ENCODE measurements at places on chromosomes 5 and 9.

- DNase-seq: no peak
These were observed 34.9 kb downstream of the DMRT1 start for GRCh38 chr9:876425-876824.

- DNase-seq: no peak
These were observed 7.1 kb downstream of the POU4F3 start for GRCh38 chr5:146345578-146346366.

- peak; percentile 60 for DNase-seq
These were observed 10.3 kb upstream of the ANKHD1 start for GRCh38 chr5:140391312-140391711.

DNA sequence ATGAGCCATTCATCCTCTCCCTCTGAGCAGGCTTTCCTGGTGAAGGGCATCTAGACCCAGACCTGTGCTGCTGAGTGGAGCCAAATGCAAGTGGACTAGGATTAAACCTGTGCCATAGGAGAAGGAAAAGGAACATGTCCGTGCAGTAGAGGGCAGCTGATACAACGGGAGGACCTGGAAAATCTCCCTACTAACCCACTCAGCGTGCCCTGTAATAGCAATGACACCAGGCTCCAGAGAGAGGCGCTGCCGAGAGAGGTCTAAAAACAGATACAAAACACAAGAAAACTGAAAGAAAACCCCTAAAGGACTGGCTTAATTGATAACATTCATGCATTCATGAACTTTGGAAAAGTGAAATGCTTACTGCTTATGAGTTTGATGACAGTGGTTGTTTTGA lies 60.8 kb downstream of the PFDN1 start:
- DNase-seq: no peak

DNA sequence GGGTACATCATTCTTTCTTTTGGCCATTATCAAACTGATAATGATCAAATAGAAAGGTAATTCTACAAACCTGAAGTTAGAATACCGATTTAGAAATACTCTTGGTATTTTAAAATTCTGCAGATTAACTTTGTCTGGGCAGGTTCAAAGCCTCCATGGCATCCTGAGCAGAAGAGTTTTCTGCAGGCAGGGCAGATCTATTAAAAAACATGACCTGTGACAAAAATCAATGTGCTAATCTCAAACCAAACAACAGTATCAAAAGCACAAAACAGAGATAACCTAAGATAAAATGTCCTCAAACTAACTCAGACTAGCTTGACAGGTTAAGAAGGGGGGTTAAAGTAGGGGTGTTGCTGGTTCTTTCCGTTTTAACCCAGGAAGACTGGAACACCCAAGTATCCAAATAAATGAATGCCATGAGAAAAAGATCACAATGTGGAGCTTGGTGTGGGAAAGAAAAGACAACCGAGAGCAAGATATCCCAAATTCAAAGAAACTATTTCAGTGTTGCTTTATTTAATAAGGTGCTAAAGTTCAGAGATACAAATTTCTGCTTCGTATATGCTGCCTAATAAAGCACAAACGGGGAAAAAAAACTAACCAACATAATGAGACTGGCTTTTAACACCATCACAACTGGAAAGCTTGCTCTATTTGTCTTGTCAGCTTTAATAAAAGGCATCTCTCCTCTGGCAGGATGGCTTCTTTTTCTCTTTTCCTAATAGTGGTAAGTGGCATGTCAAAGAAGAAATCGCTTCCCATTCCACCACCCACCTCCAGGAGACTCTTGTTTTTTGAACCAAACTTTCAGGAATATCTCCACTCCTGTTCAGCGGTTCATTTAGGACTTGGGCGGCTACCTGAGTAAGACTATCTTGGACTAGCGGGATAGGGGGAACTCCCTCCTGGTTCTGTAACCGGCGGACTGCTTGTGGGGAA lies 2.3 kb downstream of the EFNA5 start:
- DNase-seq: no peak

- DNase-seq: peak; percentile 55
These were observed 261.2 kb upstream of the ANKRD55 start for GRCh38 chr5:56494300-56494731.

DNA sequence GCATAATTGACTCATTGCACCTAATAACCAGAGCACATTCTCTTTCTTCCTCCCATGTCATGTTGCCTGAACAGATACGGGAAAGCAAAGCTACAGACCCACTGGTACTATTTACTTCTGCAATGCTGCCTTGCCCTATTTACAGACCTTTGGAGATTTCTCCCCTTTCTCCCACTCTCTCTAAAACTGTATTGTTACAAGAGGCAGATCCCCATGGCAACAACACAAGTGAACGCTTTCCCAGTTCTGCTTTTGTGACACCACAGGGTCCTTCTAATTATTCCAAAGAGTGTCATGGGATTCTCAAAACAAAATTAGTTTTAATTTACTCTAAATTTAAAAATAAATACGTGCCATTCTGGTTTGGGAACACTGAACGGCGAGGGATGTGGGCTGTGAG lies 104.7 kb downstream of the KCTD16 start:
- DNase-seq: no peak

DNA sequence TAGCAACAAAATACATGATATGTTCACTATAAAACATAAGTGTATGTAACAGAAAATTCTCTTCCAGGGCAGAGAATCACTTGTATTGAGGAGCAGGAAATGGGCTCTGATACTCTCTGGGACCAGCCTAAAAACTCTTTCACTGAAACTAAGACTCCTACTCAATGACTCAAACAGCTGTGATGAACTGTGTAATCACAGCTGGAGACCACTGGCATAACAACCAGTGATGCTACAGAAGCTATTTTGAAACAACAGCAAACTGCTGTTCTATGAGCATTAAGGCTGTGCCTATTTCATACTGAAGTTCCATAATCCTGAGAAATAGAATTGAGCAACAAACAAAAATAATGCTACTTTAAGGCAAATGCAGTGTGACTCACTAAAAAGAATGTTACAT lies 594.0 kb downstream of the HINT1 start:
- no peak for DNase-seq

- no peak for DNase-seq
These were observed 3.4 kb upstream of the CCNO start for GRCh38 chr5:55236800-55237199.

DNA sequence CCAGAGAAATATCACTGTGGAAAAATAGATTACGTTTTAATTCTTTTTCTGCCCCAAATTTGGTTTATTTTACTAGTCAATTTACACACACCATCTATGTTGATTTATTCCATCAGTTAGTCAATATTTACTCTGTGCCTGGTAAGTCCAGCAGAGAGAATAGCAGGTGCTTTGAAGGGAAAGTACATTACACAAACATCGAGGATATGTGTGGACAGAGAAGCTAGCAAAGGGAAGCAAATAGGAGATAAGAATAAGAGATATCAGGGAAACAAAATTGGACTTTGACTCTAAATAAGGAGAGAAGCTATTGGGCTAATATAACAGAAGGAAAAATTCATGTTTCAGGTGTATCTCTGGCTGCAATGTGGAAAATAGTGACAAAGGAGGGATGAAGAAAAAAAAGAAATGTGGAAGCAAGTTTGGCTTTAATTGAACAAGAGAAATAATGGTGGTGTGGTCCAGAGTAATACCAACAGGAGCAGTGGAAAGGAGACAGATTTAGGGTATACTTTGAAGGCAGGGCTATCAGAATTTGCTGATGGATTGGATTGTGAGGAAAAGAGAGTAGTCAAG lies 587.7 kb upstream of the CDH6 start:
- DNase-seq: no peak

- DNase-seq: no peak
These were observed 184.1 kb downstream of the CCDC192 start for GRCh38 chr5:127887282-127887681.

- no peak for DNase-seq
These were observed 274.4 kb downstream of the EFNA5 start for GRCh38 chr5:107396351-107396690.

- no peak for DNase-seq
These were observed 34.4 kb downstream of the MACROH2A1 start for GRCh38 chr5:135364421-135365262.

DNA sequence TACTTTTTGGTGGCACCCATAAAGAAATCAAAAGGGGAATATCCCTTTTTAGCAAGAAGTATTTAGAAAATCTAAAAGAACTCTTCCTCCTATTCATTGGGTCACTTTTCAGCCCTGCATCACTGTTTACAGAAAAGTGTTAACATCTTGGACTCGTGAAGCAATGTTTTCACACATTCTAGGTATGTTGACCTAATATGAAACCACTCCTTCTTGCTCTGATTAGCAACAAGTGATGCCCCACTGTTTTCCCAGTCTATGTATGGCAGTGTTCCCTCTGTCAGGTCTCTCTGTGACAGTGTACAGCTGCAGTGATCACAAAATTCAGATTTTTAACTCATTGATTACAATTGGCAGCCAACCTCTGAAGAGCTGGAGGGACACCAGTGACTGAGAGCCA lies 148.2 kb upstream of the SLC12A2 start:
- DNase-seq: no peak

DNA sequence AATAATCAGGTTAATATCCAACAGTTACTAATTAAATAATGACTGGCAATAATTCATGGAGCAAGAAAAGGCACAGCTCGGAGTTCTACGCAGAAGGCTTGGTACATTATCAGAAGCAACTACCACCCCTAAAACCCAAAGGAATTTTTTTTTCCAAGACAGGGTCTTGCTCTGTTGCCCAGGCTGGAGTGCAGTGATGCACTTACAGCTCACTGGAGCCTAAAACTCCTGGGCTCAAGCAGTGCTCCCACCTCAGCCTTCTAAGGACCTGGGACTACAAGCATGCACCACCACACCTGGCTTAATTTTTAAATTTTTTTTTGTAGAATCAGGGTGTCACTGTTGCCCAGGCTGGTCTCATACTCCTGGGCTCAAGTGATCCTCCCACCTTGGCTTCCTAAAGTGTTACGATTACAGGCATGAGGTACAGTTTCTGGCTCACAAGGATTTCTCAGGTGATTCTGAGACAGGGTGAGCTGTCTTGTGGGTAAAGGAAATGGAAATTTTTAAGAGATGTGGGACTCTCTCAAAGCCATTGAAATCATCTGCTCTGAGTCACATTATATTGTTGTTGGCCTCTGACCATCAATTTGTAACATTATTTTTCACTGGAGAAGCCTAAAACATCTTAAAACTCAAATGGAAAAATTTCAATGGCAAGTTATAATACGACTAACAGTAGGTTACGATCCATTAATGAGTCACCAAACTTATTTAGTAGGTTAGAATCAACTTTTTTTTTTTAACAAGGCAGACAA lies 19.7 kb upstream of the HSDL2 start:
- no peak for DNase-seq

DNA sequence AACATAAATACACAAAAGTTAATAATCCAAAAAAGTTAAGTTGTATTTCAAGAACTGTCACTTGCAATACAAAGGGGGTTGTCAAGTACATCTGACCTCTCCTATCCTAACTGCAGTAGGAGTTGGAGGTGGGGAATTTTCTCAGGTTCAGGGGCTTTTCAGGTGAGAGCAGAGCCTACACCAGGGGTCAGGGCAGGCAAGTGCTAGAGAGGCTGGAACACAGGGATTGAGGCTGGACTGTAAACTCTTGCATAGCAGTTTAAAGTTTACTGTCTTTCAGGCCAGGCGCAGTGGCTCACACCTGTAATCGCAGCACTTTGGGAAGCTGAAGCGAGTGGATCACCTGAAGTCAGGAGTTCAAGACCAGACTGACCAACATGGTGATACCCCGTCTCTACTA lies 25.4 kb upstream of the RASGRF2 start:
- no peak for DNase-seq

GRCh38 chr5:139403418-139403786 lies 487 bp downstream of the SPATA24 start:
- no peak for DNase-seq

DNA sequence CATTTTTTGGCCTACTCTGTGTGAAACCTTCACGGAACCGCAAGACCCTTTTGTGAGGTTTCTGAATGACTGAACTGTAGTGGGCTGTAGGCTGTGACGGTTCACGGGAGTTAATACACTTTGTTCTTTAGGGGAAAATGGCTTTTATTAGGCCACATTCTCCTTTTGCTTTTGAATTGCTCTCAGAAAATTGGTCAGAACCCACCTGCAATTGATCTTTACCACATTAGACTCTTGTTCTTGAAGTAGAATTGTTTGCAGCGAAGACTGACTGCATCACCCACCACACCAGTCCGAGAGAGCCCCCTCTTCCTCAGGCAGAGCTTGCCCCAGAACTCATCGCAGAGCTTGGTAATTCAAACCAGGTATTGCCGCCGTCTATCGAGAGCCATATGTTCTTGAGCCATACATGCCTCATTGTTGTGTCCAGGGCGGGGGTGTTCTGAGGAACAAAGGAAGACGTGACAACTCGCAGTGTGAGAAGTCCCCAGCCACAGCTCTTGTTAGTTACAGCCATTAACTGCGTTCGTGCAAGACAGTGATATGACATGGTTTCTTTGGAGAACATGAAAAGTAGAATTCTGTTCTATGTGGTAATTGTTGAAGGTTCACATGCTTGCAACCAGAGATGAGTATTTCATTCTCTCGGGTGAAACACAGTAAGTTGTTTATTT lies 166.4 kb upstream of the OTULINL start:
- DNase-seq: no peak

DNA sequence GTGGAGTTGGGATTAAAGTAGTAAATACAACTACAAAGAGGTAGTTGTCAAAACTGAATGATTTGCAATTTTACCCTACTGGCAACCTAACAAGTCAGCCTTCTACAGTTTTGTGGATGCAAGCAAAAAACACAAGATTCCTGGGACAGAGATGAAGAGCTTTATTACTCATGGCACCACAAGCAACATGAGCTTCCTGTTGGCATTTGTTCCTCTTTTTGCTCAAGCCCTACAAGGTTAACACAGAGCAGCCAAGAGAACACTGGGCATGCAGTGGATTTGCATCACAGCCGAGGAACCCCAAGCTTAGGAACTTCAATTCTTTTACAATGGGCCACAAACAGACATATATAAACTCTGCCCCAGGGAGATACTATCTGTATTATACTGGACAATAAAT lies 28.8 kb upstream of the DMAC1 start:
- peak; percentile 67 for DNase-seq

GRCh38 chr9:98227883-98228282 lies 27.6 kb downstream of the TBC1D2 start:
- DNase-seq: no peak

GRCh38 chr5:59769832-59770231 lies 123.7 kb downstream of the PDE4D start:
- no peak for DNase-seq

GRCh38 chr9:101201630-101202029 lies 173.1 kb downstream of the PLPPR1 start:
- DNase-seq: no peak
